ENCODE measurements at places on chromosomes 6 and 20. TPM values are rescaled to one million over a fixed set of nuclear protein-coding genes. Genes with fewer than 3 reads are reported as not detected.
A peak's percentile ranks its signal among the peaks of the same experiment; 100 is the strongest.

- H3K4me1 ChIP-seq = no peaks in the 10 kb centered on the region
- H3K27me3 ChIP-seq = no peaks in the 10 kb centered on the region
- H3K27ac ChIP-seq = peak overlapping the region; percentile 78
- H3K36me3 ChIP-seq = no peaks in the 10 kb centered on the region
- no peak for DNase-seq
These were observed 1.0 kb downstream of the HELZ2 start for GRCh38 chr20:63572788-63573646.

GRCh38 chr6:42454428-42454791 lies 2.7 kb upstream of the TRERF1 start:
- H3K27ac ChIP-seq = no peak overlapping the region
- H3K4me3 ChIP-seq = no peak overlapping the region
- no peaks in the 10 kb centered on the region for H3K27me3 ChIP-seq
- no peaks in the 10 kb centered on the region for H3K36me3 ChIP-seq
- DNase-seq = no peak

DNA sequence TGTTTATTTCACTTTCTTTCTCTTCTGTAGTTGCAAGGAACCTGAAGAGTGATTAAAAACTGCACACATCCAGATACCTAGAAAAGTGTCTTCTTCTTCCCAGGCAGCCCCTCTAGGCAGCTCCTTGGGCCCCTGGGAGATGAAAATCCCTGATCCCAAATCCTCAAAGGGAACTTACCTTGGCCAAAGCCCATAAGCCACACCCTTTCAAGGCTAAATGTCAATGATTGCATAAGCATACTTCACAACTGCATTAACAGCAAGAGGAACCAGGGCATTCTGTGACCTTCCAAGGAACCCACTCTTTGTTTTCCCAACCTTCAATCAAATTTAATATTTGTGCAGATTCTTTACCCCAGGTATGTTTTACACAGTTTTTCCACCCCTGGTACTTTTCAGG lies 4.4 kb upstream of the HMGN3 start:
- DNase-seq = no peak
- no peaks in the 10 kb centered on the region for H3K27me3 ChIP-seq
- H3K4me3 ChIP-seq = no peak overlapping the region

GRCh38 chr6:51675020-51675921 lies 412.1 kb downstream of the PKHD1 start:
- H3K4me1 ChIP-seq = peaks cover 21% of the 10 kb centered on the region
- no peaks in the 10 kb centered on the region for H3K36me3 ChIP-seq
- DNase-seq = no peak
- H3K27me3 ChIP-seq = no peaks in the 10 kb centered on the region
- H3K27ac ChIP-seq = no peak overlapping the region

- no peaks in the 10 kb centered on the region for H3K27me3 ChIP-seq
- H3K36me3 ChIP-seq = no peaks in the 10 kb centered on the region
- H3K4me1 ChIP-seq = peaks cover 4% of the 10 kb centered on the region
- peak; percentile 55 for DNase-seq
- H3K4me3 ChIP-seq = no peak overlapping the region
- H3K27ac ChIP-seq = no peak overlapping the region
These were observed 270.0 kb downstream of the ADGB start for GRCh38 chr6:146868671-146869209.

- H3K4me3 ChIP-seq = no peak overlapping the region
- DNase-seq = no peak
- H3K27ac ChIP-seq = no peak overlapping the region
- no peaks in the 10 kb centered on the region for H3K4me1 ChIP-seq
- no peaks in the 10 kb centered on the region for H3K36me3 ChIP-seq
These were observed 74.6 kb upstream of the RNF24 start for GRCh38 chr20:4089756-4090487.

GRCh38 chr6:36598326-36598725 lies 4.2 kb downstream of the SRSF3 start:
- H3K4me3 ChIP-seq = no peak overlapping the region
- no peaks in the 10 kb centered on the region for H3K27me3 ChIP-seq
- peak; percentile 25 for DNase-seq
- peaks cover 44% of the 10 kb centered on the region for H3K4me1 ChIP-seq

The B3GAT2 gene
- not detected for total RNA-seq

The CRISP2 gene
- not detected for total RNA-seq

The PHACTR3 gene
- not detected for total RNA-seq

The LRRN4 gene
- total RNA-seq = 0.22 TPM

DNA sequence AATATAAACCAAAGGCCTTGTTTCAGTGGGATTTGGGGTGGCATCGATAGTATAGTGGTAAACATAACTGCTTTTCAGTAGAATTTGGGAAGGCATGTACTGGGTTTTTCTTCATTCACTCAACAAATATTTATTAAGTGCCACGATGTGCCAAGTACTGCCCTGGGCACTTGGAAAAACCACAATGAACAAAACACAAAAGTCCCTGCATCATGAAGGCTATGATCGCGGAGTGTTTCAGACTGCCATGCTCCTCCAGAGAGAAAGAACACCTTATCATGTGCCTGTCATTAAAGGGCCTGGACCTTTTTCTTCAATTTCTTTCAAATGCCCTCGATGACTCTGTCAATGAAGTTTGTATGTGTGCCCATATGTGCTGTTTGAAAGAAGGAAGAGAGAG lies 59.2 kb upstream of the CEP85L start:
- DNase-seq = no peak
- no peaks in the 10 kb centered on the region for H3K27me3 ChIP-seq
- H3K36me3 ChIP-seq = no peaks in the 10 kb centered on the region
- H3K4me1 ChIP-seq = no peaks in the 10 kb centered on the region
- H3K4me3 ChIP-seq = no peak overlapping the region

DNA sequence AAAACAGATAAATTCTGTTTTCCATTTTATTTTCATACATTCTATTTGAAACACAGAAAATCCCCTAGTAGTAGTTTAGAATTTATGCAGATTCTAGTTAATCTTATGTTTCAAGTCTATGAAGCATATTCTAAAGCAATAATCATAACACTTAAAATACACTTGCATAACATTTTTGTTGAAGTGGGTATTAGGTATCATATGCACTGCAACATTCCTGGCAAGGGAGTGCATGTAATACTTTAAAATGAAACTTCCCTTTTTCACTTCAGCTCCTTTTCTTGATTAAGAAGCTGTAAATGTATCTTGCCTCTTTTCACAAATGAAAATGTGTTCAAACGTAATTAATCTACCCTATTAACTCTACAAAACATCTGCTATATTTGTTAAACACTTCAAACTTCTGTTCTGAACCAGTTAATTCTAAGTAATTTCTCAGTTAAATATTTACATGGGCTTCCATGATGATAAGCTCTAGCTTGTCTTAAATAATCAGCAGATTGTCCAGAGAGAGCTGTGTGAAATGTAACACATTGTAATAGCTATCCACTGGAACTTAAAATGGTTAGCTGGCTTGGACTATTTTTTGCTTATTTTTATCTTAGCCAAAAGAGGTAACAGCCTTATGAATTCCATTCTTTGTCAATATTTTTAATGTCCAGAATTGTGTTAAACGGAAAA lies 192.8 kb downstream of the COL19A1 start:
- no peaks in the 10 kb centered on the region for H3K27me3 ChIP-seq
- H3K27ac ChIP-seq = no peak overlapping the region
- H3K4me3 ChIP-seq = no peak overlapping the region
